Activated naive CD8-positive, alpha-beta T cell treated with anti-CD3 and anti-CD28 coated beads, Interleukin-2, amount 10 ng/mL, durations not matched to agents 7 days and 5 days (primary cell): ENCODE measurements at places on chromosomes 13 and 19. TPM values are rescaled to one million over a fixed set of nuclear protein-coding genes. Genes with fewer than 3 reads are reported as not detected.

Gene SLC44A2
- 155 TPM for total RNA-seq

Gene ADGRE1
- 1.0 TPM for total RNA-seq

Gene NPAS1
- total RNA-seq = 0.43 TPM

Gene DAND5
- total RNA-seq = not detected

Gene BRD4
- total RNA-seq = 132 TPM

Gene HIPK4
- 0.11 TPM for total RNA-seq

Gene OR7A5
- total RNA-seq = not detected

DNA sequence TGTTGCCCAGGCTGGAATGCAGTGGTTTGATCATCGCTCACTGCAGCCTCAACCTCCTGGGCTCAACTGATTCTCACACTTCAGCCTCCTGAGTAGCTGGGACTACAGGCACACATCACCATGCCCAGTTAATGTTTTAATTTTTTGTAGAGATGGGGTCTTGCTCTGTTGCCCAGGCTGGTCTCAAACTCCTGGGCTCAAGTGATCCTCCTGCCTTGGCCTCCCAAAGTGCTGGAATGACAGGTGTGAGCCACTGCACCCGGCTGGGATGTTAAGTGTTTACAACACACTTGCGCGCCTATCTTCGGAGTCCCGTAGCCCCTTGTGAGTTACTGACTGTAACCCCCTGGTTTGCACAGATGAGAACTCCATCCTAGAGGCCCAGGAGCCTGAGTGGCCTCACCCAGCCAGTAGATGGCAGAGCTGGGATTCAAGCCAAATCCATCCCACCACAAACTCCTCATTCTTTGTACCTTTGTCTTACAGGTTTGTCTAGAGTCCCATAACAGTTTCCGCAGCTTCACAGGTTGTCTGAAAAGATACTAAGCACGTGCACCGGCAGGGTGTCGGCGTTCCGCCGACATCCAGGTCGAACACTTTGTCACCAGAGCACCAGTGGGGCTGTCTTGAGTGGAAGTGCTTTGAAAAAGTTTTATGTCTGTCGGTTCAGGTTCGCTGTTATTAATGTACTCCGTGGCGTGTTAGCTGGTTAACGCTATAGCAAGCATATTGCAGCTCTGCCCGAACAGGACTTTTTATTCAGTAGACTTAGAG lies 14.7 kb downstream of the MAG start:
- DNase-seq = no peak
- no peak overlapping the region for H3K27ac ChIP-seq
- H3K36me3 ChIP-seq = no peaks in the 10 kb centered on the region
- peaks cover 5% of the 10 kb centered on the region for H3K27me3 ChIP-seq

GRCh38 chr13:46855166-46855565 lies 41.7 kb downstream of the HTR2A start:
- H3K4me1 ChIP-seq = peaks cover 2% of the 10 kb centered on the region
- no peak for DNase-seq
- peaks cover 10% of the 10 kb centered on the region for H3K27me3 ChIP-seq
- no peak overlapping the region for H3K27ac ChIP-seq
- no peaks in the 10 kb centered on the region for H3K36me3 ChIP-seq

DNA sequence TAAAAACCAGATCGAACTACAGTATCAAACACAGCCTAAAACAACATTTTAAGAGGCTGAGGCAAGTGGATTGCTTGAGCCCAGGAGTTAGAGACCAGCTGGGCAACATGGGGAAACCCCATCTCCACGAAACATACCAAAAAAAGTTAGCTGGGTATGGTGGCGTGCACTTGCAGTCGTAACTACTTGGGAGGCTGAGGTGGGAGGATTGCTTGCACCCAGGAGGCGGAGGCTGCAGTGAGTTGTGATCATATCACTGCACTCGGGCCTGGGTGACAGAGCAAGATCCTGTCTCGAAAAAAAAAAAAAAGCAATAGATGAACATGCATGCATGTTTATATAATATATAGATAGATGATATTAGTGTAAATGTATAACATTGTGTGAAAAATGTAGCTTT lies 5.2 kb upstream of the MRPS31 start:
- H3K27me3 ChIP-seq = no peaks in the 10 kb centered on the region
- peaks cover 33% of the 10 kb centered on the region for H3K4me1 ChIP-seq
- H3K36me3 ChIP-seq = no peaks in the 10 kb centered on the region
- DNase-seq = no peak

GRCh38 chr13:100983111-100983510 lies 308.5 kb upstream of the TMTC4 start:
- H3K4me1 ChIP-seq = no peaks in the 10 kb centered on the region
- H3K27ac ChIP-seq = no peak overlapping the region
- no peaks in the 10 kb centered on the region for H3K27me3 ChIP-seq
- H3K36me3 ChIP-seq = no peaks in the 10 kb centered on the region

DNA sequence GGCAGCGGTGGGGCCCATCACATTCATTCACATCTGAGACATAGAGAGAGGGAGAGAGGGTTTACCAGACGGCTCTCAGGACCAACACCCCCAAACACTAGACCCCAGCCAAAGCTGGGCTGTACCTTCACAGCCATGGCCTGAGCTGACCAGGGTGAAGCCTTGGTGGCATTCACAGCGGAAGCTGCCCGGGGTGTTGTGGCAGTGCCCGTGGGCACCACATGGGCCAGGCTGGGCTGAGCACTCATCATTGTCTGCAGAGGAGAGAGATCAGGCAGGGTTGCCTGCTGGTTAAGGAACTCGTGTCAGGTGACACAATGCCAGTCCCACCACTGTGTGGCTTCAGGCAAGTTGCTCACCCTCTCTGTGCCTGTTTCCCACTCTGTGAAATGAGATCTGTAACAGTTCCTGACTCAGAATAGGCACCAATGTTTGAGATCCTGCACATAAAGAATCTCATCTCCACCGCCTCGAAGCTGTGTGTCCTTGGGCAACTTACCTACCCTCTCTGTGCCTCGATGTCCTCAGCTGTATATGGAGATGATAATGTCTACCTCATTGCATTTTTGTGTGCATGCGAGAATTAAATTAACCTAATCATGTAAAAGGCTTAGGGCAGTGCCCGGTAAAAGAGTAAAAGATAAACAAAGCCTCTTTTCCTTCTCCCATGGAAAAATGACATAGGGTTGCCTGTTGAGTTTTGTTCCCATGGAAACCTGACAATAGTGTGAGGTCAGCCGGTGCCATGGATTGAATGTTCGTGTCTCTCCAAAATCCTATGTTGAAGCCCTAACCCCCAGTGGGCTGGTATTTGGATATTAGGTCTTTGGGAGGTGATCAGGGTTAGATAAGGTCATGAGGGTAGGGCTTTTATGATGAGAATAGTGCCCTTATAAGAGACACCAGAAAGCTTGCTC lies 22.9 kb downstream of the CCL25 start:
- no peak for DNase-seq
- peaks cover 9% of the 10 kb centered on the region for H3K4me1 ChIP-seq
- H3K27me3 ChIP-seq = peaks cover 13% of the 10 kb centered on the region
- peaks cover 5% of the 10 kb centered on the region for H3K36me3 ChIP-seq
- H3K27ac ChIP-seq = no peak overlapping the region

DNA sequence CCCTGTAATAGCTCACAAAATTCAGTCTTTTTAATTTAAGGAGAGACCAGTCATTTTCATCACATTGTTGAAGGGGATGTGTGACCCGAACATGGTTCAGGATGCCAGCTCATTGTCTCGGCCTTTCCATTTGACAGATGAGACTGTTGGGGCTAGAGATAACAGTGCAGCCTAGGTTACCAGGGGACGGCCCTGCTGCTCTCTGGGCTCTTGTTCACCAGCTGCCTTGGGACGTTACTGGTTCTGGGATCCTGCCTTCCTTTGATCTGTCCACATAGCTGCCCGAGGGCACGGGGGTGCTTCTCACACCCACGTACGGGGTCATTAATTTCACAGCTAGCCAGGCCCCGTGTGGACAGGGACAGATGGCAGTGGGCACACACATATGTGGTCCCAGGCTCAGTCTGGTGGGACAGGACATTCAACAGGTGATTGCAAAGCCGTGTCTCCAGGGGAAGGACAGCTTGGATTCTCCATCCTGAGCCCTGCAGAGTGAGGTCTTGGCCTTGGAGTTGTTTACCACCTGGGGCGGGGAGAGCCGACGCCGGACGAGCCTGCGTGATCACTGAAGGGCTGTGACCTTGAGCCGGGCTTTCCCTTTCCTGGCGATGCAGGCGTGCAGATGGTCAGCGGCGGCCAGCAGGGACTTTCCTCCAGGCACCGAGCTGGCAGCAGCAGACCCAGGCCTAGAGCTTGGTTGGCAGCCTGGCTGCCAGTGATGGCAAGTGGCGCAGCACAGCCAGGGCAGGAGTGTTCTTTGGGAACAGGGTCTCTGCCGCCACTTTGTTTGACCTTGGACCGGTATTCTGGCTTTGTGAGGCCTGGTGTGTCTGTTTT lies 26.7 kb upstream of the NPAS1 start:
- no peak overlapping the region for H3K27ac ChIP-seq
- no peaks in the 10 kb centered on the region for H3K27me3 ChIP-seq
- DNase-seq = no peak
- H3K4me3 ChIP-seq = no peak overlapping the region
- peaks cover 7% of the 10 kb centered on the region for H3K36me3 ChIP-seq

GRCh38 chr13:20424949-20425348 lies 100.7 kb downstream of the CRYL1 start:
- no peak overlapping the region for H3K4me3 ChIP-seq
- no peak for DNase-seq
- H3K27me3 ChIP-seq = peaks cover 3% of the 10 kb centered on the region
- H3K27ac ChIP-seq = no peak overlapping the region
- H3K4me1 ChIP-seq = peaks cover 14% of the 10 kb centered on the region

GRCh38 chr19:10651851-10652250 lies 2.3 kb upstream of the ILF3 start:
- H3K27me3 ChIP-seq = no peaks in the 10 kb centered on the region
- peak overlapping the region; percentile 47 for H3K4me3 ChIP-seq

DNA sequence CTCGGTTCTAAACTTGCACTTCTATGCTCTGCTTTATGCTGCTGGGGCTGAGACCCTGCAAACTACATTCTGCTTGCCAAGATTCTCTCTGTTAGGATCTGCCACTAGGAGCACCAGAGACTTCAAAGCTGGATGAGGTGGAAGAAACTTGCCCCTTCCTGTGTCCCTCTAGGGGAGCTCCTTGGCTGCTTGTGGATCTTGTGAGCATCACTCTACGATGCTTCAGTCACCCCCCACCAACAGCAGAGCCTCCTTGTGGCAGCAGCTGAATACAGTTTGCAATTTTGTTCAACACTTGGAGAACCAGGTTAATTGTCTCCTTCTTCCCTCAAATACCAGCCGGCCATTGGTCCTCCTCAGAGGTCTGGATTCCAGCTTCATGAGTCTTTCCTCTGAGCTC lies 310.6 kb downstream of the FGF14 start:
- H3K27me3 ChIP-seq = no peaks in the 10 kb centered on the region
- DNase-seq = no peak
- H3K4me3 ChIP-seq = no peak overlapping the region
- H3K27ac ChIP-seq = no peak overlapping the region
- no peaks in the 10 kb centered on the region for H3K36me3 ChIP-seq

DNA sequence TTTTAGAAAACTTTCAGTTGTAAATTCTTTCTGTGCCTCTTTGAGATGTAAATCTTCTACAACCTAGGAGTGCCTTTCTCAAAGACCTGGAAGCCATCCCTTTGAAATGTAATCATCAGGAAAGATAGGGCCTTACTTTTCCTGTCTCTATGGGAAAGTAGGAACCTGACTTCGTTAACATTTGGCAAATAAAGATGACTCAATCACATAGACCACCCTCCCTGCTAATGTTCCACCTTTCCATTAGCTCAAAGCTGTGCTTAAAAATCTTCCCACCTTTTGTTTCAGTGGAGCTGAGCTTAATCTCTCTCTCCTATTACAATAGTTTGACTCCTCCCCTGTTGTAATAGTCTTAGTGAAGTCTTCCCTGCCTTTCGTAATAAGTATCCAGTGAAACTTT lies 247.7 kb downstream of the OLFM4 start:
- H3K36me3 ChIP-seq = no peaks in the 10 kb centered on the region
- no peak overlapping the region for H3K4me3 ChIP-seq
- H3K4me1 ChIP-seq = no peaks in the 10 kb centered on the region
- no peak for DNase-seq
- H3K27ac ChIP-seq = no peak overlapping the region
- H3K27me3 ChIP-seq = no peaks in the 10 kb centered on the region

DNA sequence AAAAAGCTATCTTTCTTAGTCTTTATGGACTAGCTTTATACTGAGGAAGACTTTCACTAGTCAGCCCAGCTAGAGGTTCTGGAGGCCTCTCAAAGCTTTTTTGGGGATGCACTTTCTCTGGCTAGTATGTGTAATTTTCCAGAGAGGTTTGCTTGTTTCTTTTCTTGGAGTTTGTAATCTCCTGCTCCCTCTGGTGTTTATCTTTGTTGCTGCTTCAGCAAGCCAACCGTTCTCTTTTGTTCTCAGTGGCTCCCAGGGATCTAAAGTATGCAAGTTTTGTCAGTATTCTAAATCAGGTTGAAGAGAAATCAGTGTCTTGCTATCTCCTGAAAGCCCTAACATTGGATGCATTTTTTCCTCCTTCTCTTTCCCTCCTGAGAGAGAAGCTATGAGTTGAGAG lies 121.1 kb upstream of the MYO16 start:
- no peaks in the 10 kb centered on the region for H3K27me3 ChIP-seq
- no peak overlapping the region for H3K4me3 ChIP-seq
- H3K36me3 ChIP-seq = no peaks in the 10 kb centered on the region
- H3K4me1 ChIP-seq = no peaks in the 10 kb centered on the region
- H3K27ac ChIP-seq = no peak overlapping the region

- H3K36me3 ChIP-seq = no peaks in the 10 kb centered on the region
- no peak for DNase-seq
- H3K27me3 ChIP-seq = no peaks in the 10 kb centered on the region
These were observed 34.0 kb upstream of the SPRY2 start for GRCh38 chr13:80374901-80375300.

DNA sequence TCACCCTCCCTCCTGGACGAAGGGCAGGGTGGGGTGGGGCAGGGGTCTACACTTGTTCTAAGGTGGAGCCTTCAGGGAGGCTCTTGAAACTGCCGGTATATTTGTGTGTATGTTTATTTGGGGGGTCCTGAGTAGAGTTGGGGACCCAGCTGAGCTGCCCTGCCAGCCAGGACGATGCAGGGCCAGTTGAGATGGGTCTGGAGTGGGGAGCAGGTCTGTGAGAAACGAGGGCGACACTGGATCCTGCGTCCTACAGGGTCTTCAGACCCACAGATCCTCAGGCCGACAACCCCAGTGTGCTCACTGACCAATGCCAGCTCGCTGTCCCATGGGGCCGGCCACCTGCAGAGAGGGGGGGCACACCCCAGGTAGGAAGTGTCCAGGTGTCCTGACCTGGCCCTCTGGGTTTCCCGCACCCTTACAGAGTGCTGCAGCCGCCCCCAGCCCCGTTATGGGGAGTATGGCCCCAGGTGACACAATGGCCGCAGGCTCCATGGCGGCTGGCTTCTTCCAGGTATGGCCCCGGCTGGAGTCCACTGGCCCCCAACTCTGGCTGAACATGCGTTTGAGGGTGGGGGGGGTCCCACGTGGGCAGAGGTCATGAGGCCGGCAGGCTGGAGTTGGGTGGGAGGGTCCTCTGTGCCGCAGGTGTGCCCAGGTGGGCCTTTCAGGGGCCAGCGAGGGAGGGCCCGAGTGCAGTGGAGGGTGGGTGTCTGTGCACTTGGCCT lies 7.4 kb downstream of the ISYNA1 start:
- peak overlapping the region; percentile 74 for H3K27ac ChIP-seq
- H3K4me1 ChIP-seq = peaks cover 11% of the 10 kb centered on the region
- H3K4me3 ChIP-seq = no peak overlapping the region
- no peak for DNase-seq

GRCh38 chr13:106507560-106508274 lies 27.7 kb downstream of the EFNB2 start:
- no peak overlapping the region for H3K27ac ChIP-seq
- peaks cover 21% of the 10 kb centered on the region for H3K27me3 ChIP-seq
- H3K36me3 ChIP-seq = no peaks in the 10 kb centered on the region
- no peak overlapping the region for H3K4me3 ChIP-seq
- no peak for DNase-seq
- peaks cover 1% of the 10 kb centered on the region for H3K4me1 ChIP-seq
